Breast epithelium (tissue), 4 donors: ENCODE measurements at places on chromosomes 12 and 14. TPM values are rescaled to one million over a fixed set of nuclear protein-coding genes. Genes with fewer than 3 reads are reported as not detected.

- H3K4me3 ChIP-seq: no peak overlapping the region
- H3K4me1 ChIP-seq: no peaks in the 10 kb centered on the region
- H3K27me3 ChIP-seq: no peaks in the 10 kb centered on the region
- H3K36me3 ChIP-seq: no peaks in the 10 kb centered on the region
- no peak for DNase-seq
- H3K27ac ChIP-seq: no peak overlapping the region
These were observed 368.7 kb upstream of the GARIN6 start for GRCh38 chr12:99278899-99279298.

DNA sequence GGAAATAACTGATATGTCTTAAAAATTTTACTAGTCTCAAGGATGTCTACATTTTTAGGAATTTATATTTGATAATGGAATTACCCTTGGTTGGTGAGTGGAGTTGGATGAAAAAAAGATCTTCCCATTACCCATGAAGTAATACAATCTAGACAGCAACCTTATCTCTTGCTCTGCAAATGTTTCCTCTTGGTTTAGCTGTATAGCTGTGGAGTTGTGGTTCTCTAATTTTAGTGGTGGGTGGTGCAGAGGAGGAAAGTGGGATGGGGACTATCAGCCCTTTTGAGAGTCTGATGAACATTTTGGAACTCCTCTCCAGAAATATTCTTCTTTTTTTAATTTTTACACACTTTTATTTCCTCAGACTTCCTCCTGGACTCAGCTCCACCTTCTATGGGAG is 17.1 kb downstream of the SPX start:
- H3K36me3 ChIP-seq: no peaks in the 10 kb centered on the region
- no peaks in the 10 kb centered on the region for H3K27me3 ChIP-seq
- H3K27ac ChIP-seq: no peak overlapping the region

DNA sequence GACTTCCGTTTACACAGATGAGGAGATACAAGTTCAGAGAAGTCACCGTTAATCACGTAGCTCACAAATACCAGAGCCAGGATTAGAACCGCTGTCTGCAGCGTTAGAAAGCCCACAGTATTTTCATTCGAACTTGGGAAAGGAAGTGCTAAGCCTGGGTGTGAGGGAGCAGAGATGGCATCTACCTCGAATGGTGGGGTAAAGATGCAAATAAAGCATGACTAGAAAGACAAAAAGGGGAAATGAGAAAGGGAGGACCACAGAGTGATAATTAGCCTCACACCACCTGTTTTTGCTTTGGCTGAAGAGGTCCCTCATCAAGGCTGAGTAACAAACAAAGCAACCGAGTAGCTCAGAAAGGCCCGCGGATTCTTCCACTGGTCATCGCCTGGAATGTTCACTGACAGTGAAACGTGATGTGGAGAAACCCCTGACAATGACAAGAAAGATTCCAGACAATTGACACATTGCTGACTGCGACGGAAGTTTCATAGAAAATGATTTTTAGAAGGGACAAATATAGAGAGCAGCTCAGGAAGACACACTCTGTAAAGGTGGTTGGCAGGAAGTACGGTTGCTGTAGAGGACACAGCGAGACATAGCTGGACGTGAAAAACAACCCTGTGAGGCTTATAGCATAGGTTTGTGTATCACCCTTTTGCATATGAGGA is 31.5 kb upstream of the BHLHE41 start:
- H3K4me3 ChIP-seq: no peak overlapping the region
- H3K4me1 ChIP-seq: no peaks in the 10 kb centered on the region
- DNase-seq: no peak
- H3K36me3 ChIP-seq: no peaks in the 10 kb centered on the region
- H3K27ac ChIP-seq: no peak overlapping the region
- H3K27me3 ChIP-seq: no peaks in the 10 kb centered on the region

DNA sequence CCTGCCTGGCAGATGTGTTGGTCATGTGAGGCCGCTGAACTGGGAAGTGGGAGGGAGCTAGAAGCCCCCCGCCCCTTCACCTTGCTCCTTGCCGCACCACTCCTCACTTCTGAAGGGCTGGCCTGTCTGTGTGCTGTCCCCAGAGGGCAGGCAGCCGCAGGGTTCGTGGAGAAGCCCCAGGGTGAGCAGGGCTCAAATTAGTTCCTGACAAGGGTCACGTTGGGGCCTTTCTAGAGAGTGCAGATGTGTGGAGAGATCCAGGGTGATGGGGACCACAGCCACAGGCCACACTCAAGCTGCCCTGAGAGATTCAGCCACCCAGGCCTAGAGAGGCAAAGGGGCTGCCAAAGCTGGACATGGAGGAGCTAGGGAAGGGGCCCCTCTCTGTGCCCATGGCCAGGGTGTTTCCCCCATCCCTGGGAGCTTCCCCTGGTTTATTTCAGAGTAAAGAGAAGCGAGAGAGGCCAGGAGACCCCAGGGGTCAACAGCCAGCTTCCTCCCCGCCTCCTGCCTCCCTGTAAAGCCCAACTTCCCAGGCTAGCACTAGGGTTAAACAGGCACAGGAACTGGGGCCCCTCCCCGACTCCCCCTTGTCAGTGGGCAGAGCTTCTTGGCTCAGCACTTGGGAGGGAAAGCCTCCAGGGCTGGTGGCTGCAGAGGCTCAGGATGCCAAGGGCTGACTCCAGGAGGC is 16.2 kb downstream of the SLC25A29 start:
- H3K27ac ChIP-seq: no peak overlapping the region
- H3K36me3 ChIP-seq: no peaks in the 10 kb centered on the region
- H3K4me1 ChIP-seq: peaks cover 3% of the 10 kb centered on the region
- no peaks in the 10 kb centered on the region for H3K27me3 ChIP-seq

DNA sequence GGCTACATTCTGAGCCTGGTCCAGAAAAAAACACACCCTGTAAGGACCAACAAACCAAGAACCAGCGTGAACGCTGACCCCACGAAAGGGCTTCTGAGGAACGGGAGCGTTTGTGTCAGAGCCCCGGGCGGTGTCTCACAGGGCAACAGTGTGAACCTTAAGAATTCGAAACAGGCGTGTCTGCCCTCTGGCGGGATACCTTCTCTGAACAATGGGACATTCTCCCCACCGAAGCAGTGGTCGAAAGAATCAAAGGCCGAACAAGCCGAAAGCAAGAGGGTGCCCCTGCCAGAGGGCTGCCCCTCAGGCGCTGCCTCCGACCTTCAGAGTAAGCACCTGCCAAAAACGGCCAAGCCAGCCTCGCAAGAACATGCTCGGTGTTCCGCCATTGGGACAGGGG is 7.9 kb downstream of the DACT1 start:
- H3K36me3 ChIP-seq: no peaks in the 10 kb centered on the region
- H3K4me1 ChIP-seq: no peaks in the 10 kb centered on the region
- H3K27me3 ChIP-seq: no peaks in the 10 kb centered on the region
- no peak overlapping the region for H3K4me3 ChIP-seq
- DNase-seq: no peak

GRCh38 chr14:31717294-31718085 is 156.3 kb downstream of the NUBPL start:
- no peak overlapping the region for H3K4me3 ChIP-seq
- H3K36me3 ChIP-seq: no peaks in the 10 kb centered on the region
- no peak for DNase-seq
- no peaks in the 10 kb centered on the region for H3K4me1 ChIP-seq

DNA sequence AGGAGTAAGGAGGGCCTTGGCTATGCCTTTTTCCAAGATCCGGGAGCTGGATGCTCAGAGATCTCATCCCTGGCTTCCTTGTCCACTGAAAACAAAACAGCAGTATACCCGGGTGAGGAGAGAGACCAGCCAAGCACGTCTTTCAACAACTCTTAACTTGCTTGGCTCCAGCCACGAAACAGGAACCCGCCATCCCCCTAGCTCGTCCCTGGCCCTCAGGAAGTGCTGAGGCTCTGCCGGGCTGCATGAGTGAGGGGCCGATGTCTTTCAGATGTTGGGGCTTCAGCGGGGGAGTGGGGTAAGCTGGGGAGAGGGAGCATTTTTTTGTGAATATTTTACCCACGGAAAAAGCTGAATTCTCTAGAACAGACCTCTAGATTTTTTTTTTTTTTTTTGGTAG is 231.1 kb downstream of the CACNA1C start:
- H3K36me3 ChIP-seq: no peaks in the 10 kb centered on the region
- peaks cover 39% of the 10 kb centered on the region for H3K4me1 ChIP-seq
- DNase-seq: no peak
- peak overlapping the region; percentile 49 for H3K4me3 ChIP-seq
- H3K27me3 ChIP-seq: no peaks in the 10 kb centered on the region

DNA sequence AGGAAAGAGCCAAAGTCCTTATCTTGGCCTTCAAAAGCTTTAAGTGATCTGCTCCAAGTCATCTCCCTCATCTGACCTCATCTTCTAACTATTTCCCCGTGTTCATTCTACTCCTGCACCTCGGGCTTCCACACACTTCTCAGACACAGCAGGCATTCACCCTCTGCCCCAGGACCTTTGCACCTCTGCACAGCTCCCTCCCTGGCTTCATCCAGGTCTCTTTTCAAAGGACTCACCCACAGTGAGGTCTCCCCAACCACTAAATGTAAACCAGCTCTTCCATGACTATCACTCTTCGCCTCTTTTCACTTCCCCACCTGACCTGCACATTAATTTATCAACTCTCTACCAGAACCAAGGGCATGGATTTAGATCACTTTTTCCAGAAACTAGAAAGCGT is 161.8 kb downstream of the PIWIL1 start:
- no peak for DNase-seq
- H3K27ac ChIP-seq: no peak overlapping the region
- no peaks in the 10 kb centered on the region for H3K27me3 ChIP-seq
- no peak overlapping the region for H3K4me3 ChIP-seq
- no peaks in the 10 kb centered on the region for H3K36me3 ChIP-seq

DNA sequence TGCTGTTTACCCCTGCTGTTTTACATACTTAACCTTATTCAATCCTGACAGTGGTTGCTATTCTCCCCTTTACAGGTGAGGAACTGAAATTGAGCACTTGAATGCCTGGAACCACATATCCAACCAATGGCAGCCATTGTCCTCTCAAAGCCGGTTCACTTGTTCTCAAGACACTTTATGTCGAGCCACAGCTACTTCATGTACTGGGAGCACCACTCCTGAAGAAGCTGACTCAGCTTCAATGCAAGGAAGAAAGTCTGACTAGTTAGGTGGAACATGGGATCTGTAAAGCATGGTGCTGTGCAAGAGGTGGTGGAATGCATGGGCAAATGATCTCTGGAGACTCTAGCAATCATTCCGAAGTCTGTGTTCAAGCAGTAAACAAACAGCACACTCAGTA is 113.9 kb upstream of the CPM start:
- H3K27ac ChIP-seq: no peak overlapping the region
- no peak overlapping the region for H3K4me3 ChIP-seq
- DNase-seq: no peak
- no peaks in the 10 kb centered on the region for H3K4me1 ChIP-seq
- no peaks in the 10 kb centered on the region for H3K27me3 ChIP-seq

GRCh38 chr14:87391066-87391465 is 601.9 kb downstream of the GALC start:
- no peaks in the 10 kb centered on the region for H3K36me3 ChIP-seq
- no peaks in the 10 kb centered on the region for H3K27me3 ChIP-seq
- no peaks in the 10 kb centered on the region for H3K4me1 ChIP-seq

DNA sequence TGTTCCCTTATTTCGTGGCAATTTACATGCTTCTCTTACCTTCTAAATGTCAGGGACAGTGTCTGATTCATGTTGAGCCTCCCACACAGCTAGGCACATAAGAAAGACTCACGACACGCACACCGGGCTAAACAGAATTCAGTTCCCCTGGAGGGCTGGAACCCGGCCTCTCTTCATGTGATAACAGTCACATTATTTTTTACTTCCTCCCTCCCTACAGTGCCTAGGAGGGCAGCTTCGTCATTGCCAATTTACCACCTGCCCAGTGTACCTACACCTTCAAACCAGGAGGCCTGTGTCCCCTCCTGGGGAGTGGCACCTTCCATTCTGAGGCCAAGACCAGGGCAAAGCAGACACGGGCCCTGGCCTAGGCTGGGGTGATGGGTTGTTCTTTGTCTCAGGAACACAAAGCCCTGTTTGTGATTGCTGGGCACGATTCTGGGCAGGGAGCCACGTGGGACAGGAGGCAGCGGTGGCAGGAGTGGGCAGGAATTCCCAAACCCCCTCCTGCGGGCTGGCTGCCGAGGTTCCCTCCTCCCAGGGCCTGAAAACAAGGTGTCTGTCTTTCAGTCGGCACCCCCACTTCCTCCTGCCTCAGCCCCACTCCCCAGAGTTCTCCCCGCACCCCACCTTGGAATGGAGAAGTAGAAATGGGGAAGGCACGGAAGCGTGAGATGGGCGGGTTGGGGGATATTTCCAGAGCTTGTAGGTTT is 6.8 kb upstream of the RASAL1 start:
- no peak overlapping the region for H3K4me3 ChIP-seq
- H3K27me3 ChIP-seq: no peaks in the 10 kb centered on the region
- H3K36me3 ChIP-seq: no peaks in the 10 kb centered on the region
- peaks cover 6% of the 10 kb centered on the region for H3K4me1 ChIP-seq
- peak; percentile 88 for DNase-seq
- peak overlapping the region; percentile 88 for H3K27ac ChIP-seq

- no peak overlapping the region for H3K4me3 ChIP-seq
- DNase-seq: no peak
- peak overlapping the region; percentile 86 for H3K27ac ChIP-seq
- peaks cover 3% of the 10 kb centered on the region for H3K4me1 ChIP-seq
- H3K27me3 ChIP-seq: no peaks in the 10 kb centered on the region
These were observed 66.2 kb upstream of the OVCH1 start for GRCh38 chr12:29563636-29564035.

DNA sequence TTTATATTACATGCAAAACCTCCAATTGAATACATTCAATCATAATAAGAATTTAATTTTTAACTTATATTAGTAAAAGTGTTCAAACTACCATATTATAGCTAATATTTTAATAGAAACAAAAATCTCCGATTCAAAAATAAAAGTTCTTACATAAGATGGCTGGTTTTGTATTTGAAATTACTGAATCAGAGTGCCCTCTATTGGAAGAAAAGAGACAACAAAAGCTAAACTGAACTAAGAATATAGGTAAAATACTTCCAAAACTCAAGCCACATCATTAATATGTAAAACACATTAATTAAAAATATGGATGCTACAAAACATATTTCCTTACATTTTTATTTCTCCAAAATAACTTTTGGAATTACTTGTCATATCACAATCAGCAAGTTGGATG is 120.3 kb downstream of the GARIN6 start:
- H3K27ac ChIP-seq: no peak overlapping the region
- H3K27me3 ChIP-seq: no peaks in the 10 kb centered on the region
- no peak for DNase-seq
- no peaks in the 10 kb centered on the region for H3K4me1 ChIP-seq

DNA sequence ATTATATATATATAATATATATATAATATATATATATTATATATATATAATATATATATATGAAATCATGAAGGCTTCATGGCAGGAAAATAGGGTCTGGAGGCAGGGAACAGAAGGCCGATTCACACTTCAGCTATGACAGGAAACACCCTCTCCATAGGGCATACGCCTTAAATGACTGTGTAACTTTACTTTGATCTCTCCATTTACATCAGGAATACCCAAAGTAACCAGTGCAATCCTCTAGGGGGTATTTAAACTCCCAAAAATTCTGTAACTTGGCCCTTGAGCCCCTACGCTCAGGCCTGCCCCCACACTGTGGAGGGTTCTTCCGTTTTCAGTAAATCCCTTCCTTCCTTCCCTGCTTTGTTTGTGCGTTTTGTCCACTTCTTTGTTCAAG is 40.4 kb upstream of the PPP2R5C start:
- H3K4me3 ChIP-seq: no peak overlapping the region
- H3K27me3 ChIP-seq: no peaks in the 10 kb centered on the region
- H3K27ac ChIP-seq: no peak overlapping the region
- no peak for DNase-seq
- no peaks in the 10 kb centered on the region for H3K4me1 ChIP-seq
- no peaks in the 10 kb centered on the region for H3K36me3 ChIP-seq

Gene P3H3
- total RNA-seq: 7.5 TPM

Gene VWF
- 117 TPM for total RNA-seq

Gene FNTB
- total RNA-seq: 18.9 TPM

Gene DAO
- not detected for total RNA-seq

Gene PDZRN4
- 2.8 TPM for total RNA-seq

Gene ITGA7
- total RNA-seq: 33.1 TPM

Gene SLC8A3
- 1.8 TPM for total RNA-seq

Gene CPSF2
- total RNA-seq: 38.2 TPM
